ENCODE measurements at places on chromosomes 6 and 20. TPM values are rescaled to one million over a fixed set of nuclear protein-coding genes. Genes with fewer than 3 reads are reported as not detected.

The SLC24A3 gene
- total RNA-seq = 5.5 TPM

The FAM217B gene
- 31.1 TPM for total RNA-seq

The ZHX3 gene
- 11.8 TPM for total RNA-seq

The TRIM15 gene
- total RNA-seq = not detected

The JARID2 gene
- 60.5 TPM for total RNA-seq

The MAP7 gene
- total RNA-seq = 0.14 TPM

The TMEM14C gene
- total RNA-seq = 14.3 TPM

The TMC2 gene
- 1.3 TPM for total RNA-seq

The ERVFRD-1 gene
- total RNA-seq = not detected

The CDS2 gene
- 45.6 TPM for total RNA-seq

The SLC32A1 gene
- total RNA-seq = not detected

The ZKSCAN4 gene
- 2.9 TPM for total RNA-seq

The BFSP1 gene
- total RNA-seq = 3.7 TPM

The SNRPB gene
- 174 TPM for total RNA-seq

The PGC gene
- not detected for total RNA-seq

The ESR1 gene
- total RNA-seq = 0.64 TPM

The TRAPPC3L gene
- total RNA-seq = not detected

The MYO6 gene
- total RNA-seq = 9.2 TPM

The XKR7 gene
- total RNA-seq = not detected

The CNKSR3 gene
- 0.18 TPM for total RNA-seq

The HLA-DRA gene
- total RNA-seq = 123 TPM

The SLC4A11 gene
- 0.68 TPM for total RNA-seq

The TRIM40 gene
- total RNA-seq = 0.30 TPM

The LY6G6C gene
- not detected for total RNA-seq

The FOXC1 gene
- not detected for total RNA-seq

The RAET1L gene
- total RNA-seq = not detected

The NUP153 gene
- 74.9 TPM for total RNA-seq

The HLA-DQB1 gene
- total RNA-seq = 24.8 TPM

The SIRPD gene
- not detected for total RNA-seq

The CST2 gene
- not detected for total RNA-seq

The PI16 gene
- 0.33 TPM for total RNA-seq

The TFAP2D gene
- not detected for total RNA-seq

The FOXS1 gene
- not detected for total RNA-seq

The RBBP8NL gene
- not detected for total RNA-seq

The CST7 gene
- total RNA-seq = 700 TPM

The PAX1 gene
- not detected for total RNA-seq

The ELOVL2 gene
- total RNA-seq = not detected

The RBM24 gene
- not detected for total RNA-seq

The ZNF341 gene
- total RNA-seq = 3.6 TPM

The TMEM200A gene
- 0.16 TPM for total RNA-seq

The ABCC10 gene
- total RNA-seq = 81.9 TPM

The TPX2 gene
- 2.2 TPM for total RNA-seq

The MUC21 gene
- total RNA-seq = not detected

The MRPS10 gene
- total RNA-seq = 22.6 TPM

The EZR gene
- 157 TPM for total RNA-seq

The ACTL10 gene
- 2.2 TPM for total RNA-seq

The SLC52A3 gene
- not detected for total RNA-seq

The EBF4 gene
- 20.4 TPM for total RNA-seq
